ENCODE measurements at places on chromosomes 7 and 10.

GRCh38 chr7:134593530-134594392 is 44.9 kb downstream of the AKR1B15 start:
- DNase-seq = peak; percentile 82

DNA sequence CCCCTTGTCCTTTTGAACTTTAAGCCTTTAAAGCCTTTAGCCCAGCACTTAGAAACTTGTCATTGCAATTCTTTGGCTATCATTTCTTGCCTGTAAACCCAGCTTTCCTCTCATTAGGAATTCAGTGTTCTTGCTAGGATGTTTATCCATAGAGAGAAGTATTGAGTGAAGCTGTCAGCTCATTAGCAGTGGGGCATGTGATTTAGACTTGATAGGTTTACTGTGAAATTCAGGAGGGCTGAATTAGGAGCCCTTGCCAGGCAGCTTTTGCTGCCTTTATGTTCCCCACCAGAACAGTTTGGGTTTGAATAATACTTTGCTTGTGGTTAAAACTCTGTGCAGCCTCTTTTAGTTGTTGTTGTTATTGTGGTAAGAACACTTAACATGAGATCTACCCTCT is 39.5 kb downstream of the LHFPL3 start:
- DNase-seq = no peak

- DNase-seq = no peak
These were observed 64.2 kb downstream of the PWWP2B start for GRCh38 chr10:132461103-132461682.

DNA sequence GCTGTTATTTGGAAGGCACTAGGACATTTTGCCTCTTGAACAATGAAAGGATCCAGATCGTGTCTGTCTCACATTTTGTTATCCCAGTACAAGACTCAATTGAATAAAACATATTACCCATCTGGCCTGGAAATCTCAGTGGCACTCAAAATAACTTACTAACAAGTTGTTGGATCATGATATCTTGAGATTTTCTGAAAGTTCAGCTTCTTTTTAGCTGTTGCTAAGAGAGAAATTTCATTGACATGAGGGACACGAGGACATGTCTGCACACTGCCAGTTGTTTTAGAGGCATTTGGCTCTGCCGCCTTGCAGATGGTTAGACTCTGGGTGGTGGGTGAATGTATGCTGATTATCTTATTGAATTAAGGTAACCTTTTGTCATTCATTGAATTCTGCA is 41.0 kb downstream of the KAT6B start:
- DNase-seq = no peak

GRCh38 chr10:78432583-78432982 is 398.9 kb downstream of the RPS24 start:
- no peak for DNase-seq

- no peak for DNase-seq
These were observed 32.3 kb downstream of the PPIF start for GRCh38 chr10:79379512-79380124.

- peak; percentile 41 for DNase-seq
These were observed 8.8 kb upstream of the OR6V1 start for GRCh38 chr7:143043391-143043790.

DNA sequence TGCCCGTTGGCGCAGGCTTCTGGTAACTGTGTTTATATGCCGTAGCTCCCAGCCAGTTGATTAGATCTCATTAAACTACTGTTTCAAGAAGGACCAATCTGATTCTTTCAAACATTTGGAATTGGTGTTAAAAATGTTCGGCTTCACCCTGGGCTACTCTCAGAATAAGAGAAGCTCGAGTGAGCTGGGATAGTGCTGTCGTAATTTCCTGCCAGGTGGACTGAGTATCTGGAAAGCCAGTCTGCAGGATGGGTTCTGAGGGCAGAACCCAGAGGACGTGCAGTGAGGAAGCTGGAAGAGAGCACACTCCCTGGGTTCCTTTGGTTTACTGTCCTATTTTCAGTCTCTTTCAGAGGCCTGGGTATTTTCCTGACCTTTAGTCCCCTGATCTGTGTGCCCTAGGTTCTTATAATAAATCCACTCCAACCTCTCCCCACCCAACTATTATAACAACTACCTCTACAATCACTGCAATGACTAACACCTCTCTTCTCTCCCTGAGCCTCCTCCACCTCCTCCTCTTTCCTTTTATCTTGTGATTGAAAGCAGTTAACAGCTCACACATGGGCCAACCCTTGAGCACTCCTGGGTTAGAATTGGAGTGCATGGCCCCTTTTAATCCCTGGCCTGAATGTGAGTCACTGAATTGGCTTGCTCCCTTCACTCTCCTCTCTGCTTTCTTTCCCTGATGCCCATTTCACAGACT is 63.0 kb downstream of the AOAH start:
- peak; percentile 67 for DNase-seq

GRCh38 chr10:21399392-21400035 is 126.0 kb downstream of the SKIDA1 start:
- DNase-seq = peak; percentile 96

- DNase-seq = no peak
These were observed 17.1 kb downstream of the RNF32 start for GRCh38 chr7:156657681-156658080.

DNA sequence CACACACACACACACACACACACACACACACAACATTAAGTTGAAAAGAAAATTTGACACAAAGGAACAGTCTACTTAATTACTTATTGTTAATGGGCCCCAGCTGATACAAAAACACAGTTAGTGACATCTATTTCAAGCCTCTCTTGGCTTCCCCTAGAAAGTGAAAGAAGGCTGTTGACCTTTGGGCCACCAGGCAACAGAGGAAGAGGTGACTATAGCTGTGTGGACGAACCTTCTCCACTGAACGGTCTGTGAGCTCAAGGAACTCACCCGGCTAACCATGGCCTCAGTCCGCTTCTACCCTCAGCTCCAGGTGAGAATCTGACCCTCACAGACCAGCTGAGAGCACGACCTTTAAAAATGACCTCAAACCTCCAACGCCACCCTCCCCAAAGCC is 32.9 kb upstream of the CALN1 start:
- DNase-seq = no peak

DNA sequence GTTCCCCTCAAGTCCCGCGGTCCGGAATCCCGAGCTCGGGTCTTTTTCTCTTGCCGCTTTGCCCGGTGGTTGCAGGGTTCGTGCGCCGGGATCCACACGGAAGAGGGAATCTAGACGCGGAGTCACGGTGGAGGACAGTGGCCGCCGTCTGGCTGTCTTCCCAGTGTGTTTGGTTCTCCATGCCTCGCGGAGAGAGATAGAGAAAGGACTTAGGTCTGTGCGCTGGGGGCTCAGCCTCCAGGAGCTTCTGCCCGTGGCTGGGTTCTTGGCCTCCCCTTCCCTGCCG is 1.6 kb downstream of the FFAR4 start:
- no peak for DNase-seq

GRCh38 chr10:89120931-89121763 is 86.0 kb downstream of the CH25H start:
- DNase-seq = no peak

DNA sequence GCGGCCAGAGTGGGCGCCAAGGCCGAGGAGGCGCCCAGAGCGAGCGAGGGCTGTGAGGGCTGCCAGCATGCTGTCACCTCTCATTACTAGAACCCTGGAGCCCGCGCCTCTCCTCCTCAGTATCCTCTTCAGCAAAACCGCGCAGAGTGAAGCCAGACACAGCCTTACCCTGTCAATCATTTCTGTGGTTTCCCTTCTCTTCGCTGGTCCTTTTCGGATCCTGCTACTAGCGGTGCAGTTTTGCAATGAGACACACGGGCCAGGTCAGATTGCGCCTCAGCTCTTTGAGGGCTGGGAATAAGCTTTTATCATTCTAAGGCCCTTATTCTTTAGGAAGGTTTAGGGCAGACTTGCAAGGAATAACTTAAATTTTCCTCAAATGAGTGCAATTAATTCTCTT is 55.5 kb upstream of the FAM171A1 start:
- DNase-seq = no peak

- DNase-seq = no peak
These were observed 127.1 kb upstream of the AOAH start for GRCh38 chr7:36851382-36851781.

DNA sequence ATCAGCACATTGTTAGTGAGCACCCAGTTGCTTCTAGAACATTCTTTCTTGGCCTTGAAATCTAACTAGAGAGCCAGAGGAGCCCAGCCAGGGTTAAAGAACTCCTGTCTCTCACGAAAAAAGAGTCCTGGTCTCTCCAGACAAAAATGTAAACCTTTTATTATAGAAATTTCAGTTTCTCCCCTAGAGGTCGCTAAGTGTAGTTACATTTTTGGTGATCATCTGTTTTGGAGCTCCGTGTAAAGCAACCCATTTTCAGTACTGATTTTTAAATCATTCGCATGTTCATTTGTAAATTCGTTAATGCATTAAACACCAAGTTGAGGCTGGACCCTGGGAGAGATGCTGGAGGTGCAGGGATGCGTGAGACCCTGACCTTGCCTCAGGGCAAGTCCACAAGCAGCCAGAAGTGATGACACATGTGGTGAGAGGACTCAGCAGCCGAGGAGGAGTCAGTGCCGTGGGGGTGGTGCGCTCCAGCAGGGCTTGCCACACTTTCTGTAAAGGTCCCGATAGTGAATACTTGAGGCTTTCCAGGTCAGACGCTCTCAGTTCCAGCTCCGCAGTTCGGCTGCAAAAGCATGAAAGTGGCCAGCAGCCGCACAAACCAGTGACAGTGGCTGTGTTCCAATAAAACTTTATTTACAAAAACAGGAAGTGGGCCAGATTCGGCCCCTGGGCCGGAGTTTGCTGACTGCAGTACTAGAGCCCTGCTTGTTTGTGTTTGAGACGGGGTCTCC is 578.6 kb upstream of the FOXK1 start:
- DNase-seq = peak; percentile 3

- no peak for DNase-seq
These were observed 270.8 kb downstream of the ELFN1 start for GRCh38 chr7:1940863-1941262.

DNA sequence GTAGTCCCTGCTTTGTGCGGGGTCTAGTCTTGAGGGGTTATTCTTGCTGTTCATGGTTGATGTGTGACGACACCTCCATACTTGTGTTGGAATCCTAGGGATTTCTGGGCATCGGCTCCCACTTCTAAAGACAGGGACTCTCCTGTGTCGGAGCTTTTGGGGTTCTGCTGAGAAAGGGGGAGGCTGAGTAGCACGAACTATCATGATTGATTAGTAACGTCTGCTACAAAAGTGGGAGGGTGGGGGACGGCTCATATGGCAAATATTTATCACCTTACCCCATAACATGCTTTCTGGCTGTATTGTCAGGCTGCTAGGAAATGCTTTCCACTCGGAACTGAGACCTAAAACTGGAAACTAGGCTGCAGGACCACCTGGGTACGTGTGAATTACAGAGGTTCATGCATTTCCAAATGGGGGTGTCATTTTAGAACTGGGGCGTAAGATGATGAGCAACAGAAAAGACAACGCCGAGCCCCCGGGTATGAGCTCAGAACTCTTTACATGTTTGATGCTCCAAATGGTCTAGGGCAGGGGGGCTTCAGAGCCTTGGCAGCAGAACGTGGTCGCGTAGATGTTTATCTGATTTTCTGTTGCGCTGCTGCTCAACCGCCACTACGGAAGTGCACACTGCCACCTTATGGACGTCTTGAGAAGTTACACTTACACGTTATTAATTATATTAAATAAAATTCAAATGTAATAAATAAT is 15.1 kb upstream of the NME8 start:
- DNase-seq = peak; percentile 0

DNA sequence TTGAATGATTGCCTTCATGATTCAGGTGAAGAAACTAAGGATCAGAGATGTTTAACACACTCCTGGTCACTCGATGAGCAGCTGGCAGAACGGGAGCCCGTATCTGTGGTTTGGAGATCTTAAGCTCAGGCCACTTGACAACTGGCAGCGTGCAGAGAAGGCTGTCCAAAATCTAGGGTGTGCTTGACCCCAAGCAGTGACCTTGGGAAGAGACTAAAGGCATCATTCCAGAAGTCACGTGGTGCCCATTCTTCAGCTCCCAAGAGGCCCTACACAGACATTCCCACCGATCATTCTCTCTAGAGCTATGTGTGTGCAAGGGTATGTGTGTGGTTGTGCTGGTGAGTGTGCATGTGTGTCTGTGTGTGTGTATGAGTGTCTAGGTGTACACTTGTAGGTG is 493.8 kb downstream of the TCERG1L start:
- DNase-seq = no peak

DNA sequence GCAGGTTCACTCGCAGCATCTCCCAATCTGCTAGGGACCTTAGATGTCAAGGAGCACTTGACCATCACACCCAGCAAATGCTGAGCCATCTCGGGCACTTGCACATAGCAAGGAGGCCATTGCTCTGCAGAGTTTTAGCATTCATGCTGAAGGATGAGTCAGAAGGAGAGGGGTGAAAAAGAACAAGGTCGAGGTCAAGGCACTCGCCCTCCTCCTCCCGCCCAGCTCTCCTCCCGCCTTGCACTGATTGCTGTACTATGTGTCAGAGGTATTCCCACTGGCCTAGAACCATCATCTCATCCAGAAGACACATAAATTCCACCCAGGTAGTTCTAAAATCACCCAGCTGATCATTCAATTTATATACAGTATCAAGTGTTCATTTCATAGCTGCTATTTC is 255.1 kb upstream of the SP4 start:
- DNase-seq = no peak

GRCh38 chr10:51085204-51085603 is 10.9 kb downstream of the PRKG1 start:
- DNase-seq = no peak

DNA sequence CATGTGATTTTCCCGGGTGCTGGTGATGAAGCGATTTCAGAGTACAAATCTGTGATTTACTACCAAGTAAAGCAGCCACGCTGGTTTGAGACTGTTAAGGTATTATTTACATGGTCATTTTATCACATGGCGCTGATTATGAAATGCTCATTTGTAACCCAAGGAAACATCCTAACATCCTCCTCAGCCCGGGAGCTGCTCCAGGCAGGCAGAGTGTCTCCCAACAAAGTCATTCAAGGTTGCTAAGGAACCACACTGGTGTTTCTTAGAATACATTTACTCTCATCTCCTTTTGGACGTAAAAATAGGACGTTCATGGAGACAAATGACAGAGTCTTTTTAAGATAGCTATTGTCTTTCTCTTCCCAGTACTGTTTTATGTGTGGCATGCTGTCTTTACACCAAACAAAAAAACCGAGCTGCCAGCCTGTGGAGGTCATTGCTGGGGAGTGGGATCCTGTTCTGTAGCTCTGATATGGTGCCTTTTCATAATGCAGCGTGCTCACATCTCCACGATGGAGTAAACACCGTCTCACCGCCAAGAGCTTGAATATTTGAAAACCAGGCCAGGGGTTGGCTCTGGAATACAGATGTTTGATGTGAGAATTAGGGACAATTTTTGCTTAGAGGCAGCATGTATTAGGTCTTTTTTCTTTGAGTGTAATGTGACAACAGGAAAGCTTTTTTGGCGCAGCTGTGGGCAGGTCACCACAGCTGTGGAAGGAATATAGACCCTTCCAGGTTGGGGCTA is 119.6 kb downstream of the DOCK1 start:
- peak; percentile 85 for DNase-seq
